KG1 (cell line): ENCODE measurements at places on chromosomes 12 and 14.

DNA sequence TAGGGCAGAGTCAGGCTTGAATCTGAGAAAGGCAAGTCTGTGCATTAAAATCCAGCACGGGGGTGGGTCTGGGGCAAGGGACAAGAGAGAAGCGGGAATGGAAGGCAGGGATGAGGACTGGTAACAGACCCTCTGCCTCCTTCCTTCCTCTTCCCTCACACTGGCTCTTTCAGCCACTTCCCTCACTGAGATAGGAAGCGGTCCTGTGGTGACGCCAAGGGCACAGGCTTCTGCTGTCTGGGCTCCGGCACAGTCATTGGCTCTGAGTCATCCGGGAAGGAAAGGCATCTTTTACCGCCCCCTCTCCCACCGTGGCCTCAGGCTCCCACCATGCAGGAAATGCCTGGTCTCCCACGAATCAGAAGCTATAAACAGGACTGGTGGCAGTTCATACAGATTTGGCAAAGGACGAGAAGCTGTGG, 70.2 kb downstream of the ETV6 start:
- no peak for DNase-seq

DNA sequence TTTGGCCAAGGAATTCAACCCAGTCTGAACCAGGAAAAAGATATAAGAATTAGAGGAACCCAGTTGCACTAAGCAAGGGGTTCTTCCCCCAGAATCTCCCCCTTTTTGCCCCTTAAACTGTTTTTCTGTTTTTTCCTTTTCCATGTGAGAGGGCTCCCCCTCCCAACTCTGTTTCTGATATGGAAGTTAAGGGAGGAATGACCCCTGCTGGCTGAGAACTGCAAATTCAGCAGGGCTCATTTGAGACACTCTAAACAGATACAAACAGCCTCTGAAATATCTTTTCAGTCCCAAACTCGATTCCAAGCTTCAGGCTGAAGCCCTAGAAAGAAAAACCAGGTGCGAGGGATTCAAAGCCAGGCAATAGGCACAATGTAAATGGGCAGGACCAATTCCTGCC, 132.7 kb downstream of the SLC41A2 start:
- DNase-seq = no peak

DNA sequence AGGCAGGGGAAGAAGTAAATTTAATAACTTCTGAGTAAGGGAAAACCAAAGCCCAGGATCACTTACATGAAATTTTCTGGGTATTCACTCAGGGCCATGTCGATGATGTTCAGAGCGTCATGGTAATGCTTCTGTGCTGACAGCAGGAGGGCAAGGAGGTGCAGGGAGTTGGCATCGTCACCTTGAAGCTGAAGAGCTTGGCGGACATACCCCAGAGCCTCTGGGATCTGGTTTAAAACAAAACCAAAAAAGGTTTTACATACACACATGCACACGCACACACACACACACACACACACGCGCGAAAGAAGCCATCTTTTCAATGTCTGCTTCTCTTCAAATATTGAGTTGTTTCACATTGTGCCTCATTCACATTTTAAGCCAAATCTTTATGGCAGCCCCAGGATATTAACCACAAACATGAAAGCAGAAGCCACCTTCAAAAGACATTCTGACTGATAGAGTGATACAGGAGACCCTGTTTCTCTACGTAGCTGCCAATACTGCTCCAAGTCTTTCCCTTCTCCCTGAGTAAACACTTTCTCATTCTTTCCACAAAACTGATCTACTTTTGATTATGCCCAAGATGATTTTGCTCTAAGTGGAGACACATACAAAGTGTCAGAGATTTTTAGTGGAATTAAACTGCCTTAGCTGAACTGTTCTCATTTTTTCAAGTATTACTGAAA, 172.1 kb downstream of the TTC7B start:
- no peak for DNase-seq

GRCh38 chr14:60931218-60931617, 49.7 kb downstream of the TRMT5 start:
- no peak for DNase-seq

- no peak for DNase-seq
These were observed 55.7 kb upstream of the FRMD6 start for GRCh38 chr14:51595881-51596455.

GRCh38 chr12:54650409-54650808, 2.2 kb upstream of the DCD start:
- no peak for DNase-seq

GRCh38 chr14:73809391-73809790, 42.2 kb upstream of the PTGR2 start:
- DNase-seq = no peak

GRCh38 chr14:63387711-63388110, 69.0 kb upstream of the GPHB5 start:
- no peak for DNase-seq

- DNase-seq = no peak
These were observed 108.7 kb downstream of the OTOGL start for GRCh38 chr12:80208071-80208470.

- no peak for DNase-seq
These were observed 19.6 kb upstream of the LRP1-AS start for GRCh38 chr12:57166971-57167371.

DNA sequence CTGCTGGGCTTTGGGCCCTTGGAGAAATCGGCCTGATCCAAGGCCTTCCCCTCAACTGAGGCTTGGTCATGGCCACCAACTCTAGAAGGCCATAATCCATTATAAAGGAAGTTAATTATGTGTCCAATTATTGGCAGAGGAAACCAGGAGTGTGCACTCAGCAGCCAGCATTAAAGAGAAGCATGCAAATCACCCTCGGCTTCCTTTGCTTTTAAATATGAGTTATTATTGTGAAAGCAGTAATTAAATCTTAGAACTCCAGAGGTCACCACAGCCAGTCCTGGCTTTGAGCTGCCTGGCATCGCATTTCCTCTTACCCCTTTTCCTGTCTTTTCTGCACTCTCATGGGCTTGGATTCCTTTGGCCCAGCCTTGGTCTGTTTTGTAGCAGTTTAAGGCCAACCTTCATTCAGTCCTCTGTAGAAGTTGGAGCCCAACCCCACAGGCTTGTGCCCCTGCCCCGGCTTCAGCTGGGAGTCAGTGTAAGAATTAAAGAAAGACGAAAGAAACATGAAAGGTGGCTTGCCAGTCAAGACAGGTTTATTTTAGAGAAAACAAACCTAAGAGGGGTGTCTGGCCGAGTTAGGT, 14.7 kb upstream of the KRT86 start:
- no peak for DNase-seq

DNA sequence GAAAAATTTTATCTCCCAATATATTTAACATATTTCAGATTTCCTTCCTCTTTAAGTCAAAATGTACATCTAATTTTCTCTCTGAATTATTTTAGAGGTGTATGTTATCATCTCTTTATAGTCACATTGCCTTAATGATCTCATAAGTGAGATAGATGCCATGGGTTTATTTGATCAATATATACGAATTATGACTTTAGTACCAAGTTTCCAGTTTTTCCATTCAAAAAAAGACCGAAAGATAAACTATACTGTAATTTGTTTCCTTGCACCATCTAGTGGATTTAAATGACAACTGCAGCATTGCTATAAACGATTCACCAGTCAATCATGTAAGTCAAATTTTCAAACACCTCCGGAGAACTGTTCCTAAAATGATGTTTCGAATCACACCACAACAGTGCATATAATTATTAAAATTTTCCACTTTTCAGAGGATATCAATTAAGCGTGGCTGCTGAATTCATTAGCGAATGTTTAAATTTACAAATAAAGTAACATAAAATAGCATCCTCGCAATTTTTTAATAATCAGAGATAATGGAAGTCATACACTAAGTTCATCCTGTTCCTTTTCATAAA, 419 bp upstream of the ATXN7L3B start:
- peak; percentile 35 for DNase-seq

GRCh38 chr12:89984846-89985245, 276.2 kb upstream of the ATP2B1 start:
- DNase-seq = no peak

- DNase-seq = no peak
These were observed 222.5 kb downstream of the EXOC5 start for GRCh38 chr14:57046175-57046574.

DNA sequence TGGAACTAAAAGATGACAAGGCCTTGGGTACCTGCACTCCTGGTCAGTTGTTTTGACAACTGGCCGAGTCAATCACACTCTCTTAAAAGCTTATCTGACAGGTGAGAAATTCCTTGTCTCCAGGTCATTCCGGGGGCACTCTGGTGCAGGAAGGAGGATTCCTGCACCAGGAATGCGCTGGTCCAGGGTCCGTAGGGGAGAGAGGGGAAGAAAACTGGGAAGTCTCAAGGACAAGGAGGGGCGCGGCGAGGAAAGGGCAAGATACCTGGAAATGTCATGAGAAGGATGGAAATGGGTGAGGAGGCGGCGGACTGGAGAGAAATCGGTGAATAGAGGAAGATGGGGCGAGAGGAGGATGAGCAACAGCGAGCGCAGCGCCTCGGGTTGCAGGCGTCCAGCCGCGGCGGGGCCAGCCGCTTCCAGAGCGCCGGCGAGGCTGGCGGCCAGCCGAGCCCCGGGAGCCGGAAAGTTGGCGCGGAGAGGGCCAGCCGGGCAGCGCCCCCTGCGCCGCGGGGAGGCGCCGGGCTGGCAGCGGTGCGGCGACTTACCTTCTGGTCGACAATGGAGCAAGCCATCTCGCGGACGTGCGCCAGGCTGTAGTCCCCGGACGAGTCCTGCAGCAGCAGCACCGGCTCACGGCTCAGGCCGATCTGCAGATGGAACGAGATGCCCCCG, 809 bp downstream of the PRKD1 start:
- no peak for DNase-seq

GRCh38 chr14:19947413-19948090, 16.8 kb downstream of the OR4K1 start:
- DNase-seq = no peak

- no peak for DNase-seq
These were observed 234.4 kb upstream of the PWP1 start for GRCh38 chr12:107451246-107451645.

GRCh38 chr12:97038834-97039233, 131.8 kb downstream of the NEDD1 start:
- no peak for DNase-seq
